ENCODE measurements at places on chromosomes 12 and 14.

GRCh38 chr12:129186952-129187351 is 333.7 kb downstream of the GLT1D1 start:
- DNase-seq = no peak

- DNase-seq = no peak
These were observed 428 bp downstream of the RNF41 start for GRCh38 chr12:56221232-56221756.

DNA sequence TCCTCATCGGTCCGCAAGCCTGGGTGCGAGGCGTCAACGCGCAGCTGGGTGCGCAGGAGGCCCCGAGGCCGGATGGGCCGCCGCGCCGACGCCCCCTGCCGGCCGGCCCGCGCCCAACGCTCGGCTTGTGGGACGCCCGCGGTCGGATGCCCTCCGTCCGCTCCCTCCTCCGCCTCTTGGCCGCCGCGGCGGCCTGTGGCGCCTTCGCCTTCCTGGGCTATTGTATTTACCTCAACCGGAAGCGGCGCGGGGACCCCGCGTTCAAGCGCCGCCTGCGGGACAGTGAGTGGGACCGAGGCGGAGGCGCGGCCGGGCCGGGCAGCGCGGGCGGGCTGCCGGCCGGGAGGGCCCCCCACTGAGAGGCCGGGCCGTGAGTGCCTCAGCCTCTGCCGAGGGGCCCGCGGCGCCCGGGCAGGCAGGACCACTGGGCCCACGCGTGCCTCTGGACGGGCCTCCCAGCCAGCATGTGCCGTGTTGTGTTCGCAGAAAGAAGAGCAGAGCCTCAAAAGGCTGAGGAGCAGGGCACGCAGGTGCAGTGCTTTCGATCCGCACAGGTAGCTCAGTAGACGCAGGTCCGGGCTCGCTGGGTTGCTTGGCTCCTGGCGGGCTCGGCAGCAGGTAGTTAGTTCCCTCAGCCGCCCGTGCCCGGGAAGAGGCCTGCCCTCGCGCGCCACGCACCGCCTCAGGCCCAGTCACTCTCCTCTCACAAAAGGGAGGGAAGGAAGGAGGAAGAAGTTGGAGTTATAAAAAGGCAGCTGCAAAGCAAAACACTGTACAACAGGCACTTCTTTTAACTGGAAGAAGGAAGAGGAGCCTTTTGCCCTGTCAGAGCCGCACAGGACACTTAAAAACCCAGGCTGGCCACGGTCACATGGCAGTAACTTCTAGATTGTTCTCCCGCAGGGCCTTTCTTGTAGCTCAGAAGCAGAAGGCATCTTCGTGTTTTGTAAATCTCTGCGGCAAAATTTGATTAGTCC is at the start of gene TOMM20L:
Gene TOMM20L, plus strand, starts transcription at position 119 of the 977 bp plus-strand sequence. Its CDS starts 28 bp downstream, at position 147.
- peak; percentile 77 for DNase-seq

- DNase-seq = no peak
These were observed 410.6 kb upstream of the SOX5 start for GRCh38 chr12:24360057-24360456.

DNA sequence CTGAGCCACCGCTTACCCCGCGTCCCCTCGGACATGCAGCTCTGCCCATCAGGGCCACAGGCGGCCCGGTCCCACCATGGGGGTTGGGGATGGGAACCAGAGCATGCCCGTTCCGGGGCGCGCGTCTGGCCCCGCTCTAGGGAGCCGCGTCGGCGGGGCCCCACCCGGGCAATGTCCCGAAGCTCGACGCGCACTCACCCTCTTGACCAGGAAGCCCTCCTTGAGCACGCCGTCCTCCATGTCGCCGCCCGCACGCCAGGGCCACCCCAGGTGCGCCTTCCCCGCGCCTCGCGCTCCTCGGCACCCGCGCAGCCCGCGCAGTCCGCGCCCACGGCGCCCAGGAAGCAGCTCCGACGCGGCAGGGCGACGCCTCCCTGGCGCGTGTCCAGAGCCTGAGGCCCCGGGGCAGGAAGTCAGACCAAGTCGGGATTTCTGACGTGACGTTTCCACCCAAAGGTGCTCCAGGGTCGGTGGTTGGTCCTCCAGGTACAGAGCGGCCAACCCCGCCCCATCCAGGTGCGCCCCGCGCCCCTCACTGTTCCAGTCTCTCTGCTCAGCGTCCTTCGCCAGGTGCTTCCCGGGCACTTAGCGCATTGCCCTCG is at the start of gene PLEK2:
Gene PLEK2, minus strand, starts transcription at position 346 of the 602 bp plus-strand sequence. Its CDS starts 106 bp downstream, at position 240.
- peak; percentile 99 for DNase-seq

All from RWPE2 (cell line).